ENCODE measurements at places on chromosomes 6 and 20.
A peak's percentile ranks its signal among the peaks of the same experiment; 100 is the strongest.

- DNase-seq, result peak; percentile 13
Measured at GRCh38 chr6:128508588-128509296, 11.7 kb downstream of the PTPRK start.

- no peak for DNase-seq
Measured at GRCh38 chr6:83574783-83575182, 62.4 kb downstream of the PRSS35 start.

DNA sequence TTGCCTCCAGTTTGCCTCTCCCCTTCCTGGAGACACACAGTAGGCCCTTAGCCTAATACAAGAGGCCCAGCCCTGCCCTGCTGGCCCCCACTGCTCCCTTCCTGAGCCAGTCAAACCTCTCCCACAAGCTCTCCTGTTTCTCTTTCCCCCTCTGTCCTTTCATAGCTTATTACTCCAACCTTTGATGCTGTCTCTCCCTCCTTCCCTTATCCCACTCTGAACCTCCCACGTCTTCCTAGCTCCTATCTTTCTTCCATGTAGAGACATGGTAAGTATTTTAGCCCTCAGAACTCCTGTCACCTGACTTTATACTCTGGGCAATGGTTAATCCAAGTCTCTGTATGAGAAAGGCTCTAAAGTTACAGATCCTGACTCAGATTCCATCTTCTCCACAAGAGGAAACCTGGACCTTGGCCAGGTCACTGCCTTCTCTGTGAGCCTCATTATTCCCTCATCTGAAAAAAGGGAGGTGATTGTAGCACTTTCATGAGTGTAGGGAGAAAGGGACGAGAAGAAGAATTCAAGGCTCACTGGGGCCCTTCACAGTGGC, 6.7 kb downstream of the TGIF2 start:
- DNase-seq, result no peak

GRCh38 chr6:141550471-141550870, 582.3 kb upstream of the GJE1 start:
- DNase-seq, result no peak

DNA sequence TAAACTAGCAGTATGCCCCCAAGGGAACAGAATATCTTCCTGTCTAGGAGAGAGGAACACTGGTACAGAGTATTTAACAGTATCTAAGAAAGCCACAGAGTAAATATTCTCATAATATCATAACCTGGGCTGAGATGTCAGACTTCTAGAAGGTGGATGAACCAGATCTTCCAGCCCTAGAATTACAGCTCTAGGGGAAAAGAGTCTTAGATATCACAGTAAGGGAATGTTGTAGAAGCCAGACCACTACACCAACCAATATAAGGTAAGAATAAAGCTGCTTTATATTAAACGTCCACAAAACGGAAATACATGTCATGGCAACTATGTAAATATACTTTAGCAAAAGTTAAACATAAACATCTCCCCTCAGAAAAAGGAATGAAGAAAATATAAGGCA, 12.4 kb downstream of the SERINC1 start:
- DNase-seq, result no peak

DNA sequence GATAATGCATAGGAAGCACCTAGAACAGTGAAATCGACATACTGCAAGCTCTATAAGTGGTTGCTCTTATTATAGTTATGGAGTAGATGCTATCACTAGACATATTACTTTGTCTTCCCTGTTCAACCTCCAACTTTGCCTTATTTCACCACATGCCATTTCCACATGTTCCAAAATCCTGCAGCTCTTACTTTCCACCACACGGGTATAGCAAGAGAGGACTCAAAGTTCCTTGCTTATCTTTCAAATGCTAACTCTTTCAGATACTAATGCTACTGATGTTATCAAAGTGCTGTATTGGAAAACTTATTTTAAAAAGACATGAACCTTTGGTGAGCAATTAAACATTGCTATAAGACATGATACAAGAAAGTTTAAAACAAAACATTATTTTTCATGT, 1130.1 kb downstream of the HACE1 start:
- DNase-seq, result no peak

GRCh38 chr6:113381959-113382358, 475.2 kb upstream of the MARCKS start:
- DNase-seq, result no peak

DNA sequence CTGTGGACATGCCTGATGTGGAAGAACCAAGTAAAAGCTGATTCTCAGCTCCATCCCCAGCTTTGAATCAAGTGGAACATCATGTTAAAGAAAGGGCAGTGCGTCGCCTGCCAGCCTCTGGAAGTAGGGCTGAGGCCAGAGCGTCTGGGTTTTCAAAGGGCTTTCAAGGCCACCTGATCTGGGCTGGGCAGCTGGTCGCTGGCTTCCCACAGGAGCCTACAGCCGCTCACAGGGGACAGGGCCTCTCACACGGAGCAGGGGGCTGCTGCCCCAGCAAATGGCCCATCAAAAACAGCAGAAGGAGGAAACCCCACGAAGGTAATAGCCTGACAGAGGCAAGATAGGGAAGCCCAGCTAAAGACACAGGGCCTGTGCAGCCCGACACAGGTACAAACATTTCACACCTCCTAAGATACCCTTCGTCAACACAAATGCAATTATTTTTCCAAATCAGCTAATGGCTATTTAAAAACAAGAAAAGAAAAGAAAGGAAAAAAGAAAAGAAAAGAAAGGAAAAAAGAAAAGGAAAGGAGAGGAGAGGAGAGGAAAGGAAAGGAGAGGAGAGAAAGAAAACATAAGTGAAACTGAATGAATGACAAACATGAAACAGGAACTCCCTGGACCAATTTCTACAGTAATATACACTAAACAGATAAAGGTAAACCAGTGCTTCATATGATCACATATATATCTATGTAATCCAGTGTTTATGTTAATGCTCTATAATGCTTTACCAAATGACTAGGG, 24.8 kb downstream of the RRBP1 start:
- DNase-seq, result no peak

DNA sequence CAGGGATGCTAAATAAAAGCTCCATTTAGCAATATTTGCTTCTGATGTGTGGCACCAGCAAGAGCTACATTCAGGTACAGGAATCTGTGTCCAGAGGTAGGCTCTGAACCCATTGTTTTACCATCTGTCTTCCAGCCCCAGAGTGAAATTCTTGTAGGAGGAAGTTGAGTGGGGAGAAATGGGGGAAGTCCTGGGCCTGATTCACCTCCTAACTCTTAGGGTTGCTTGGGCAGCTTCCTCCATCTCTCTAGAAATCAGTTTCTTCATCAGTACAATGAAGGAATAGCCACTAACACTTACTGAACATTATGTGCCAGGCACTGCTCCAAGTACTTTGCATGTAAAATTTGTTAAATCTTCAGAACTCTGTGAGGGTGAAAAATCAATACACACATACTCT, 35.1 kb upstream of the TSPYL1 start:
- DNase-seq, result no peak

- DNase-seq, result no peak
Measured at GRCh38 chr6:125954735-125955339, 1.7 kb upstream of the HINT3 start.

DNA sequence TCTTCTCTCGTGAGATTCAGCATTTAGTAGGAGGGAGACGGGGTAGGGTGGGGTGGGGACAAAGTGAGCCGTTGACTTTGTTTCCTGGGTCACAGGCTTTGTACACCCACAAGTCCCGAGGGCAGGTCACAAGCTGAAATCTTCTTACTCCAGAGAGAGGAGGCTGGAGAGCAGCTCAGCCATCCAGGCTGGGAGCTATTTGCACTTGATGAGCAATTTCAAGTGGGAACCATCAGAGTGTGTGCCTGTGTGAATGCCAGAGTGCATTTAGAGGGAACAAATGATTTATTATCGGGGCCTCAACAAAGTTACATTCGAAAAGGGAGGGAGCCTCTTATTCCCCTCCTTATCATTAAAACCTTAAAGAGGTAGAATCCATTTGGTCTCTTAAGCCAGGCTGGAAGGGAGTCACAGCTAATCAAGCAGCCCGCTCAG, 155.7 kb upstream of the JARID2 start:
- DNase-seq, result no peak

- no peak for DNase-seq
Measured at GRCh38 chr6:157795841-157796240, 27.2 kb upstream of the SNX9 start.

GRCh38 chr6:30013291-30013922, 47.7 kb upstream of the POLR1H start:
- DNase-seq, result no peak

GRCh38 chr20:58160451-58161061, 67.9 kb downstream of the ANKRD60 start:
- DNase-seq, result no peak

DNA sequence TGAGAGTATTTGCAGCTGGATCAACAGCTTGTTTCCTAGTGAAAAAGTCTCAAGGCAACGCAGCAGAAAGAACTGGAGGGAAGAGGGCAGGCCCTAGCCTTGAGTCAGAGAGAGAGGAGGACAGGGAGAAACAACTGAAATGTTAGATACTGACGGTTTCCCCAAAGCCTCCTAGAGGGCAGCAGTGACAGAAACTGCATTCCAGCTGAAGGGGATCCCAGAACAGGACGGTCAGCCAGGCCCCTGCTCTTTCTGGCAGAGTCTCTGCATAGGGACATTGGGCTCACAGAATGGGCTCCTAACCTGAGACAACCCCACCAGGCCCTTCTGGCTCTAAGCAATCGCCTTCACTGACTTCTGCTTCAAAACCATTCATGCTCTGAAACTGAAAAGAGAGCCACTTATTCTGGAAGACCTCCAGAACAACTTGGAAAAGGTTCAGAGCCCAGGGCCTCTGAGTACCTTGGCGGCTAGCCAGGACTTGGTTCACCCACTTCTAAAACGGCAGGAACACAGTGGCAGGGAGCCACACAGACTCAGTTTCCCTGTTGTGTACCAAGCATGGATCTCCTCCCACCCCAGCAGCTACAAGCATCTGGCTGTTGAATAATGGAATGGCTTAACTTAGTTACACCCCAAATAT, 72.9 kb downstream of the PSMB1 start:
- DNase-seq, result no peak

GRCh38 chr6:16839631-16840179, 78.4 kb upstream of the ATXN1 start:
- DNase-seq, result no peak

DNA sequence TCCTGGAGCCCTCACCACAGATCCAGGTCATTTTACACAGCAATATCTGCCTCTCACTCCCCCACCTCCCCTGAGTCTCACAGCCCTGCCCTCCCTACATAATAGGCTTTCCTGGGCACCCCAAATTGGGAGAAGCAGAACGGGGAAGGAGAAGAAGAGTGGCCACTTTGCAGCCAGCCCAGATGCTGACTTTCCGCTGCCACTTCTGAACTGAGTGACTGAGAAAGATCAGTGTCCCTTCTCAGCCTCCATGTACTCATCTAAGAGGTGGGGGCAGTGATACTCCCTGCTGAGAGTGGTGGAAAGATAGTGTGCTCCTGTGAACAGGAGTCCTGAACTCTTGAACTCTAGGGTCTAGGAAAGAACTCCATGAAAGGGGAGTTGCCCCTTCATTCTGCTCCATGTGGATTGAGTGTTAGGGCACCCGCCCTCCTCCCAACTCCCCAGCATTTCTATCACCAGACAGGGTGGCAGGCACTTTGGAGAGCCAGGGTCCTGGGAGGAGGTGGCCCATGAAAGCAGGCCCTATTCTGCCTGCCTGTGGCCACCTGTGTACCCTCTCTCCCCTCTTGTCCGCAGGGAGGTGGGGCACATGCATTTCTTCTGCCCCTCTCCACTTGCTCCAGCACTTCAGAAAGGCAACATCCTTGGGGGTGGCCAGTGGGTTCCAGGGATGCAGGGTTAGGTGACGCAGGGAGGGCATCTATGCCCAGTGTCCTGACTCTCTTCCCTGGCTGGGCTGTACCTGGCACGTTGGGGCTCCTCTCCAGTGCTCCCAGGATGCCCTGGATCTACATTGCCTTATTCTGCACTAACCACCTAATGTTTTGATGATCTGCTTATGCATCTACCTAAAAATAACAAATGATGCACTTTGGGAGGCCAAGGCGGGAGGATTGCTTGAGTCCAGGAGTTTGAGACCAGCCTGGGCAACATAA, 38.3 kb upstream of the MRPS18A start:
- DNase-seq, result no peak

DNA sequence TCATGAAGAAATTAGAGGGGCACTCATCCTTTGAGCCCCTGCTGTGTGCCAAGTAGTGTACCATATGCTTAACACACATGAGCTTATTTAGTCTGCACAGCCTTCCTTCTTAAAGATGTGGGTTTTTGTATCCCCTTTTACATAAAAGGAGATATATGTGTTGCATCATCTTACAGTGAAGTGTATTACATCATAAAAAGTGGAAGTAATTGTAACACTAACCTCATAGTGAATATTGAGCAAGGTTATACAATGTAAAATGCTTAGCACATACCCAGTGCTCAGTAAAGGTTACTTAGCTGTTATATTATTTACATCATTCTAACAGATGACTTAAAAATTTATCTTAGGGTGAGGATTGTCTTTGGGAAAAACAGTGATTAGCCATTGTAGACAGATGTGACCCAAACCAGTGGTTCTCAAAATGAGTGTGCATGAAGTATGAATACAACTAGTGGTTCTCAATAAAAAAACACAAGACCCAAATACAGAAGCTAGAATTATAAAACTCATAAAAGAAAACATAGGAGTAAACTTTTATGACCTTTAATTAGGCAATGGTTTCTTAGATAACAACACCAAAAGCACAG, 3.8 kb upstream of the PIGU start:
- DNase-seq, result no peak

- no peak for DNase-seq
Measured at GRCh38 chr20:11168026-11168425, 494.2 kb upstream of the JAG1 start.

DNA sequence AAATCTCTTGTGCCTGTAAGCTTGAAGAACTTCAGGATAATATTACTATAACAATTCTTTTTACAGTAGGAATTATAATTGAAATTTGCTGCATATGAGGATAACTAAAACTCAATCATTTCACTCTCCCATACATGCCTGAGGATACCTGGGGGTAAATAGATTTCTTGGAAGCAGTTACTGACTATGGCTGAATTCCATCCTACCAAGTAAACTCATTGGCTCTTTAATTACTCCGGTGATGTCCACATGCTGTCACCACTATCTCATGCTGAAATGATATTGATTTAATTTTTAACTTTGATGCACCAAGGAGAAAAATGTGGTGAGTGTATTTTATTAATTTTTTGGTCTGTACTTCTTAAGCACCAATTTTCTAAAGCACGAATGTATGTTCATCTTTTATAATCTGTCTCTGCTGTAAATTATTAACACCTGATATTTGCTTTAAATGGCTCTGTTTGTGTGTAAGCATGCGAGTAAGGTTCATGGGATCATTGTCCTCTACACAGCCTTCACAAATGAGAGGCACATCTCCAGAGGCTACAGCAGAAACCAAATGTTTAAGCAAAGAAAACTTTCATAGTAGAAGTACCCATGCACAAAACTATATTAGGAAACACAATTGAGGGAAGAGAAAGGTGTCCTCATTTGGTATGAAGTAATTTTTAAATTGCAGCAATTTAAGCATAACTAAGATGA, 164.2 kb upstream of the POU3F2 start:
- no peak for DNase-seq

- DNase-seq, result peak; percentile 8
Measured at GRCh38 chr20:31595654-31596411, 9.3 kb upstream of the ID1 start.

GRCh38 chr20:1472556-1473245, 6.1 kb upstream of the NSFL1C start:
- no peak for DNase-seq
